CD4-positive, alpha-beta T cell treated with Interleukin-15 for 4 hours (primary cell): ENCODE measurements at places on chromosomes 12 and 14.

- DNase-seq, result no peak
Measured at GRCh38 chr14:102838501-102838900, 61.3 kb downstream of the TRAF3 start.

DNA sequence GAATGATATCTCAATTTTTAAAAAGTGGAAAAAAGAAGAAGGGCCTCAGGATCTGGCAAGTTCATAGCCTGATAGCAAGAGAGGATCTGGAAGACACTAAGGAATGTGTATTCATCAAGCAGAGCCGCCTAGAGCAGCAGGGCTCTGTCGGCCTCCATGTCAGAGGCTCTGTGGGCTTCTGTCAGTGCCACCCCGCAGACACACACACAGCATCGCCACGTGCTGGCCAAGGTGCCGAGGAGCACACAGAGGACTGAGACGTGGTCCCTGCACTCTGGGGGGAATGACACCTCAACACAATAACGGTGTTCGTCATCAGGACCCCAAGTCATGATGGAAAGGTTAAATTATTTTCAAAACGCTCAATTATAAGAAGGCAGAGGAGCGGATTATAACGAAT is 21.3 kb upstream of the PRMT8 start:
- no peak for DNase-seq

DNA sequence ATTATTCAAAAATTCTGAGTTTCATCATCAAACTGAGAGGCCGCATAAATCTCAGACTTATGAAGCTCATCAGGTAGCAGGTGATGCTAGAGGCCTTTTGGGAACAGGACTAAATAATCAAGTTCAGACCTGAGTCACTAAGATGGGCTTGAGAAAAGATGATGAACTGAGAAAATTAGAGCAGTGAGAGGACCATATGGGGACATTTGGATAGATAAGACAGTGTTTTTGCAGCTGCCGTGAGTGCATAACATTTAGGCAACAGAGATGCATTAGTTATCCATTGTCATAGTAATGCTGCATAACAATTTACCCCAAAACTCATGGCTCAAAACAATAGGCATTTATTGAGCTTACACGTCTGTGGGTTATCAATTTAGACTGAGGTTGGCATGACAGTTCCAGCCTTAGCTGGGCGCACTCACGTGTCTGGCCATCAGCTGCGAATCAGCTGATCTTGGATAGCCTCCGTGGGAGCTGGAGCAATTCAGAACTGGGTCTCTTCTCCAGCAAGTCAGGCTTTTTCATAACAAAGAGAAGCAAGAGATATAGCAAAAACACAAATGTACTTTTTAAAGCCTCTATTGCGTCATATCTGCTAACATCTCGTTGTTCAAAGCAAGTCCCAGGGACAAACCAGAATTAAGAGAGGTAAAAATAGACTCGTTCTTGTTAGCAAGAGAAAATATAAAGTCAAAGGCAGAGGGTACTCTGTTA is 72.8 kb downstream of the CAPZA3 start:
- DNase-seq, result no peak

DNA sequence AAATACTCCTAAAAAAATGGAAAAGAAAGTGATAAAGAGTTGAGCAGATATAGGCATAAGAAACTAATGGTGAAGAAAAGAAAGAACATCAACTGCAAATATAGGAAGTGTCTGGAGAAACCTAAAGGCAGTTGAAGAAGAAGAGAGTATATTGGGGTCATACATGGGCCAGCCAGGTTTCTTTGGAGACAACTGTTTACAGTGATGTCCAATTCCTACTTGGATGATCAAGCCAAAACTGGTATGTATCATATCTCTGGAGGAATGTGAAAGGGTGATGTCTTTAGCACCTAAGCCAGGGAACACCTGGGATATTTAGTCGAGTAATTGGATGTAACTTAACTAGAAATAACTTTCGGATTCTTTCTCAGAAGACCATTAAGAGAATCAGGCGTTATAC is 129.3 kb upstream of the FLRT2 start:
- no peak for DNase-seq

GRCh38 chr14:98623788-98624415 is 648.1 kb downstream of the BCL11B start:
- no peak for DNase-seq

GRCh38 chr12:132148368-132149045 is 4.2 kb downstream of the NOC4L start:
- no peak for DNase-seq

DNA sequence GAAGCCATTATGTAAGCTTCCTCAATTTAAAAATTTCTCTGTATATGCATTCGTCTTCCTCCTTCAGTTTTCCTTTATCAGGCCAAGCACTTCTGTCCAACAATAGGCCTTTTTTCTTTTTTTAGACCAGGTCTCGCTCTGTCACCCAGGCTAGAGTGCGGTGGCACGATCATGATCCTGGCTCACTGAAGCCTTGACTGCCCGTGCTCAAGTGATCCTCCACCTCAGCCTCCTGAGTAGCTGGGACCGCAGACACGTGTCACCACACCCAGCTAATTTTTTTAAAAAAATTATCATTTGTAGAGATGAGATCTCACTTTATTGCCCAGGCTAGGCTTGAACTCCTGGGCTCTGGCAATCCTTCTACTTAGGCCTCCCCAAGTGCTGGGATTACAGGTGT is 25.8 kb downstream of the TAOK3 start:
- no peak for DNase-seq

DNA sequence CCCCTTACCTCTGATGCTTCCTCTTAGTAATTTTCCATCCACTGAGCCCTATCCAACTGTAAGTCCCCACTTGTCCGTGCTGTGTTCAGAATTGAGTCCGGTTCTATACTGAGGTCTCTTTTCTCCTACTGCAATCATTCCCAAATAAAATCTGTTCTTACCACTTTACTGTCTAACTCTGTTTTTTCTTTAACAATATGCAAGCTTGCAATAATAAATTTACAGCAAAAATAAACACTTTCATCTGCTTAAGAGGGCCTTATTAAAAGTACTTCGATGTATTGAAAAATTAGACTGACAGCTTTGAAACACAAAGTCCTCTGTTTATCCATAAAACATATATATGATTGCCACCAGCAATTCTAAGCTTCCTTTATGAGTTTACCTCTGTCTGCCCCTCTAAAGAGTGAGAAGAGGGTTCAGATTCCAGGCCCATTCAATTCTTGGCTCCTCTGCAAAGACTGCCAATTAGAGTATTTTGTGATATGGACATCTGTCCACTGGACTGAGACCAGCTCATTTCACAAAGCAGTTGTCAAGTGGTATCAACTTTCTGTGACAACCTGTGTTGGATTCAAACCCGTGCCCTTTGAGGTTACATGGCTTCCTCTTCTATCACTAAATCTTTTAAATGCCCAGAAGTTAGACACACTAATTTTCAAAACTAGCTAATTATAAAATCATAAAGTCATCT is 39.9 kb upstream of the G2E3 start:
- no peak for DNase-seq

GRCh38 chr14:101087614-101088394 is 184.3 kb upstream of the RTL1 start:
- no peak for DNase-seq

DNA sequence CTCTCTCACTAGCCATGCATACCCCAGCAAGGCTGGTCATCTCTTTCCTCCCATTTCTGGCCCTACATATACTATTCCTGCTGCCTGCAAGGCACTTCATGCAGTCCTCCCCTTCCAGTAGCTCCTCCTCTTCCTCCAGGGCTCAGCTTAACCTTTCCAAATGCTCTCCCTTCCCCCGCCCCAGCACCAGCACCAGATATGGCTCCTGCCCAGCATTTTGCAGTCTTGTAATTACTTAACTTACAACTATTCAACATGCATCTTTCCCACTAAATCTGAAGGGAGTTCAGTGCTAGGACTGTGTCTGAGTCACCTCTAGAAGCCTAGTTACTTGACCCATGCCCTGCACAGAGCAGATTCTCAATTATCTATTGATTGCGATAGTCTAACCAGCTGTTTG is 1.8 kb upstream of the FBXO21 start:
- DNase-seq, result no peak

GRCh38 chr12:12590961-12591360 is 20.7 kb upstream of the CREBL2 start:
- no peak for DNase-seq

GRCh38 chr12:123726244-123726643 is 14.1 kb downstream of the ATP6V0A2 start:
- DNase-seq, result no peak

- DNase-seq, result no peak
Measured at GRCh38 chr12:117142094-117142493, 42.9 kb upstream of the TESC start.

- no peak for DNase-seq
Measured at GRCh38 chr12:31850268-31850667, 108.9 kb upstream of the RESF1 start.

DNA sequence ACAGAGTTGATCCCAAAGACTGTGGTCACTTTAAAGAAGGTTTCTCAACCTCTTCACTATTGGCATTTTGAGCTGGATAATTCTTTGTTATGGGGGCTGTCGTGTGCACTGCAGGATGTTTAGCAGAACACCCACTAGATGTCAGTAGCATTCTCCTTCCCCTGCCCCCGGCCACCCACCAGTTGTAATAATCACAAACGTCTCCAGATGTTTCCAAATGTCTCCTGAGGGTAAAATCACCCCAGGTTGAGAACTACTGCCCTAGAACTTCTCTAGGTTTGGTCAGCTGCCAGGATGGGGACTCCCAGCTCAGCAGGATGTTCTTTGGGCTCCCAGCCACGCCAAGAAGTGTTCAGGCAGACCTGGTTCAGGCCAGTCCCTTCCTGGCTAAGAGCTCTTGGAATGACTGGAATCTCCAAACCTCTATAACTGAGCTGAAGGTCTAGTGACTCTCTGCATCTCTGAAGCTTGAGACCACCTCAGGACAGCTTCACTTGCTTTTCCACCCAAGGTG is 12.5 kb upstream of the AJUBA start:
- DNase-seq, result peak; percentile 30

- peak; percentile 60 for DNase-seq
Measured at GRCh38 chr14:50875359-50876070, 3.7 kb downstream of the ABHD12B start.

DNA sequence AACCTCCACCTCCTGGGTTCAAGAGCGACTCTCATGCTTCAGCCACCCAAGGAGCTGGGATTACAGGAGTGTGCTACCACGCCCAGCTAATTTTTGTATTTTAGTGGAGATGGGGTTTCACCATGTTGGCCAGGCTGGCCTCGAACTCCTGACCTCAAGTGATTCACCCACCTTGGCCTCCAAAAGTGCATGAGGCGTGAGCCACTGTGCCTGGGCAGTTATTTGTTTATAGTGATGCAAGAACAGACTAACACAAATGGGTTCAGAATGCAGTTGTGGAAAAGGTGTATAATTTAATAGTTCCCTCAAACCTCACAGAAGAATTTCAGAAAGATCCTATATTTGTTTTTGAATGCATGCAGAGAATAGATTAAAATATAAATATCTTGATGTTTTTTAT is 447.1 kb downstream of the ZFP36L1 start:
- DNase-seq, result no peak

DNA sequence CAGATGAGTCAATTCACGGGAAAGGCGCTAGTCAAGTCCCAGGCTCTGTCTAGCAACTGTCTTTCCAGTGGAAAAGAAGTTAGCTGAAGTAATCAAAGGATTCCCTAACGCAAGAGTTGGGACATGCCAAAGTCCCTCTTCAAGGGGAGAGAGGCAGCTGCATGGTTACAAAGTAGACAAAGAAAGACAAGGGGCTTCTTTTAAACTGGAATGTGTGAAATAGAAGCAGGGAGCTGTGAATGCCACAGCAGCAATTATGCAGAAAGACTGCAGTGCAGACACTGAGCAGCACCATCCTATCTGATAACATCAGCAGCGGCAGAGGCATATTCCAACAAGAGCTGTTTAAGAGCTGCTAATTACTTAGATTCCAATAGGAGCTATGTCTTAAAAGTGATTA is 12.5 kb upstream of the CIPC start:
- no peak for DNase-seq

- DNase-seq, result no peak
Measured at GRCh38 chr14:75971509-75971908, 10.3 kb downstream of the TGFB3 start.

DNA sequence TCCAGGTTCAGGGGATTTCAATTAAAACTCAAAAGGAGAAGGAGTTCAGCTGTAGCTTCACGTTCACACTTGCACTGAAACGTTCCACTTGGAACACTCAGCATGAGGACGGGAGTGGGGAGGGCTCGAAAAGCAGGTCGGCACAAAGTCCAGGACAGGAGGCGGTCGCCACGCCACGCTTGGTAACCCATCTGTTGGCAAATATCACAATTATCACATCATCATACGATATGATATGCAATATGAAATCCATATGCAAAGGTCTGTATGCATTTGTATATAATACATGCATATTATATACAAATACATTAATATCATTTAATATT is 17.2 kb downstream of the ADGRD1 start:
- DNase-seq, result no peak

- DNase-seq, result no peak
Measured at GRCh38 chr12:54401119-54401518, 16.6 kb upstream of the ZNF385A start.
